ENCODE measurements at places on chromosomes 6 and 20. TPM values are rescaled to one million over a fixed set of nuclear protein-coding genes. Genes with fewer than 3 reads are reported as not detected.

DNA sequence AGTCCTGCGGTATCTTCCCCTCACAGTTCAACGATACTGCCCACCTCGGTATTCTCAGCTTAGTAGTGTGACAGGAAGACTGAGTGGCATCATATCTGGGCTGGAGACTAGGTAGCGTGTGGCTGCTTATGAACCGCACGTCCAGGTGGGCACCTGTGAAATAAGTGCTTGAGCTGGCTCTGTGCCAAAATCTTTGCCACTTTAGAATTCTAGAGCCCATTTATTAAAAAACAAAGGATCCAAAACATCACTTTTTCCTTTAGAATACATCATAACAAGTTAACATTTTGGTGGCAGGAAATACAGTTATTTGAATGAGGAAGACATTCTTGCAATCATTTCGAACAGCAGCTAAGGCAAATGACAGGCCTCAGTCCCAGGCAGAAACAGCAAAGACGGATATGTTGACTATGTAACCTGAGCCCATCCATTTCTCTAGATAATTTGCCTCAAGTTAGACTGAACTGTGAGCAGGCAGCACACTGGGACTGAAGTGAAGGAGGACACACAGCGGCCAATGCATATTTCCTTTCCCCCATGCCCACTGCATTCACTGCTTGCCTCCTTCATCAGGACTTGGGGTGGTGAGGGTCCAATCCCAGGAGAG, 136.6 kb downstream of the GMDS start:
- DNase-seq, result no peak

DNA sequence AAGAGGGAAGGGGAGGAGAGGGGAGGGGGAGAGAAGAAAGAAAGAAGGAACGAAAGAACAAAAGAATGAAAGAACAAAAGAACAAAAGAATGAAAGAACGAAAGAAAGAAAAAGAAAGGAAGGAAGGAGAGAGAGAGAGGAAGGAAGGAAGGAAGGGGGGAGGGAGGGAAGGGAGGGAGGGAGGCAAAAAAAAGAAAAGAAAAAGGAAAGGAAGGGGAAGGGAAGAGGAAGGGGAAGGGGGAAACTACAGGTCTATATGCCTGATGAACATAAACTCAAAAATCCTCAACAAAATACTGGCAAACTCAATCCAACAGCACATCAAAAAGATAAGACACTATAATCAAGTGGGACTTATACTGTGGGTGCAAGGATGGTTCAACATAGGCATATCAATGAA, 13.7 kb upstream of the LGSN start:
- no peak for DNase-seq

DNA sequence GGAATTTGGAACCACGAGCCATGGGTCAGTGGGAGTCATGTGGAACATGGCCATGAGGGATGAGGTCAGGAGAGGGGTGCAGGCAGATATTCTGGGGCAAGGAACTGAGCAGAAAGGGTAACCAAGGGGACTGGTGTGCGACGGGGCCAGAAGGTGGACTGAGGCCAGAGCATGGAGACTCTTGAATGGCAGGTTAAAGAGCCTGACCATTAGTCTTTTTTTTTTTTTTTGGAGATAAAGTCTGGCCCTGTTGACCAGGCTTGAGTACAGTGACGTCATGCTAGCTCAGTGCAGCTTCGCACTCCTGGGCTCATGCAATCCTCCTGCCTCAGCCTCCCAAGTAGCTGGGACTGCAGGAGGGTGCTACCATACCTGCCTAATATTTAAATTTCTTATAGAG, 64.0 kb downstream of the RREB1 start:
- DNase-seq, result no peak

- DNase-seq, result no peak
These were observed 1339.0 kb upstream of the CITED2 start for GRCh38 chr6:140713495-140713894.

- DNase-seq, result no peak
These were observed 160.2 kb downstream of the BTBD3 start for GRCh38 chr20:12077875-12078274.

- no peak for DNase-seq
These were observed 798.5 kb upstream of the EPHA7 start for GRCh38 chr6:94217836-94218235.

ADGRF4 gene
- 2.8 TPM for total RNA-seq

CCN6 gene
- total RNA-seq, result 0.11 TPM

ERGIC3 gene
- 180 TPM for total RNA-seq
